ENCODE measurements at places on chromosomes 3 and 15. TPM values are rescaled to one million over a fixed set of nuclear protein-coding genes. Genes with fewer than 3 reads are reported as not detected.

- peaks cover 9% of the 10 kb centered on the region for H3K27me3 ChIP-seq
- no peak overlapping the region for H3K4me3 ChIP-seq
- H3K36me3 ChIP-seq: no peaks in the 10 kb centered on the region
- DNase-seq: no peak
Observed at GRCh38 chr15:93189561-93189960, 100.5 kb upstream of the RGMA start.

GRCh38 chr3:13781417-13781816, 98.5 kb downstream of the WNT7A start:
- DNase-seq: no peak
- peaks cover 4% of the 10 kb centered on the region for H3K27me3 ChIP-seq
- H3K27ac ChIP-seq: no peak overlapping the region
- no peaks in the 10 kb centered on the region for H3K36me3 ChIP-seq
- no peak overlapping the region for H3K4me3 ChIP-seq

- no peak overlapping the region for H3K4me3 ChIP-seq
- H3K36me3 ChIP-seq: no peaks in the 10 kb centered on the region
- peaks cover 4% of the 10 kb centered on the region for H3K27me3 ChIP-seq
- no peaks in the 10 kb centered on the region for H3K4me1 ChIP-seq
- DNase-seq: no peak
- H3K27ac ChIP-seq: no peak overlapping the region
Observed at GRCh38 chr15:69693059-69693458, 240.4 kb downstream of the RPLP1 start.

- H3K27ac ChIP-seq: no peak overlapping the region
- H3K4me1 ChIP-seq: no peaks in the 10 kb centered on the region
- H3K4me3 ChIP-seq: no peak overlapping the region
- H3K27me3 ChIP-seq: no peaks in the 10 kb centered on the region
Observed at GRCh38 chr3:130242850-130243569, 102.5 kb upstream of the COL6A5 start.

GRCh38 chr3:40047406-40047805, 238.0 kb downstream of the MYRIP start:
- no peaks in the 10 kb centered on the region for H3K36me3 ChIP-seq
- no peaks in the 10 kb centered on the region for H3K4me1 ChIP-seq
- no peak overlapping the region for H3K4me3 ChIP-seq
- DNase-seq: no peak
- H3K27me3 ChIP-seq: no peaks in the 10 kb centered on the region
- H3K27ac ChIP-seq: no peak overlapping the region

GRCh38 chr3:133675631-133676335, 14.0 kb upstream of the TOPBP1 start:
- no peaks in the 10 kb centered on the region for H3K36me3 ChIP-seq
- no peaks in the 10 kb centered on the region for H3K4me1 ChIP-seq
- no peak overlapping the region for H3K4me3 ChIP-seq

DNA sequence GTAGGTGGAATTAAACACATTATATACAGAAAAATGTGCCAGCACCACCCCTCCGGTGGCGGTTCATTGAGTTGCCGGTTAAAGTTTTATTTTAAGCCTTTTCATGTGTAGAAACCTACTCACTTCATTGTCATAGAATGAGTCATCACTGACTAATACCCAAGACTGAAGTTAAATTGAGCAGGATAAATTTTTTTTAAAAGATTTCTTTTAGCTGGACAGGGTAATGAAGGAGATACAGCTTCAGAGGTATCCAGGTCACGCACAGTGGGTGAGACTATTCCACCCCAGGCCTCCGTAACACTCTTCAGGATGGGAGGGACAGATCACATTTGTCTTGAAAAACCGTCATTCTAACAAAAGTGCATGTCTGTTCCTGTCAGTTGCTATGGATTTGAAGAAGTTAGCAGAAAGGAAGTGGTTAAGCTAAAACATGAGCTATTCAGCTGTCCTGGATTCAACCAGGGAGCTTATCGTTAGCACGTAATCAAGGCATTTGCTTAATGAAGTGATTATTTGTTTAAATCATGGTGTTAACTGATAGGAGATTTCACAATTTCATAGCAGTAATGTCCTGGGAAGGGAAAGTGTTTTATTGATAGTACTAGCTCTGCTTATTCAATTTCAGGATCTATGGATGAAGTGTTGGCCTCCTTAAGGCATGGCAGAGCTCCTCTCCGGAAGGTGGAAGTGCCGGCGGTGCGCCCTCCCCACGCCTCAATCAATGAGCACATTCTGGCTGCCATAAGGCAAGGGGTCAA, 23.4 kb downstream of the WHAMM start:
- peaks cover 26% of the 10 kb centered on the region for H3K36me3 ChIP-seq
- no peak overlapping the region for H3K27ac ChIP-seq
- peaks cover 16% of the 10 kb centered on the region for H3K4me1 ChIP-seq
- H3K27me3 ChIP-seq: no peaks in the 10 kb centered on the region
- no peak overlapping the region for H3K4me3 ChIP-seq

- H3K27ac ChIP-seq: peak overlapping the region; percentile 91
- H3K4me3 ChIP-seq: peak overlapping the region; percentile 99
- no peak for DNase-seq
- H3K4me1 ChIP-seq: peaks cover 21% of the 10 kb centered on the region
- peaks cover 10% of the 10 kb centered on the region for H3K27me3 ChIP-seq
- peaks cover 27% of the 10 kb centered on the region for H3K36me3 ChIP-seq
Observed at GRCh38 chr3:128051459-128051836, 789 bp upstream of the SEC61A1 start.

GRCh38 chr3:13243586-13243985, 170.4 kb upstream of the IQSEC1 start:
- no peak overlapping the region for H3K4me3 ChIP-seq
- no peaks in the 10 kb centered on the region for H3K27me3 ChIP-seq
- no peaks in the 10 kb centered on the region for H3K4me1 ChIP-seq
- H3K27ac ChIP-seq: no peak overlapping the region
- H3K36me3 ChIP-seq: no peaks in the 10 kb centered on the region
- DNase-seq: no peak

DNA sequence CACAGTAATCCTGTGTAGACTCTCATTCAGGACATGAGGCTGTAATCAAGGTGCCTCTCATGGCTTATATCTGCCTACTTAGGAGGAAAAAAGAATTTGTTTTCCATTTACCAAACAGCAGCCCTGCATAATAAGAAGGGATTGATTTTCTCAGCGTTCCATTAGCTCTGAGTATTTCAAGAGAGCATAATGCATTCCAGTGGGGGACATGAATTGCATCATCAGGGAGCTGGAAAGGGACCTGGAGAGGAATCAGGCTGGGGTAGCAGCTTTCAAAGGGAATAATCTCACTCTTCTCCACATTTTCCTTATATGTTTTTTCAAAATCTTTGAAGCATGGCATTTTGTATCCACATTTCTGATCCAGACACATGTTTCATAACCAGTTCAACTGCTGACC, 150.6 kb upstream of the ANKRD28 start:
- DNase-seq: no peak
- H3K27me3 ChIP-seq: no peaks in the 10 kb centered on the region
- H3K4me3 ChIP-seq: no peak overlapping the region
- no peak overlapping the region for H3K27ac ChIP-seq

DNA sequence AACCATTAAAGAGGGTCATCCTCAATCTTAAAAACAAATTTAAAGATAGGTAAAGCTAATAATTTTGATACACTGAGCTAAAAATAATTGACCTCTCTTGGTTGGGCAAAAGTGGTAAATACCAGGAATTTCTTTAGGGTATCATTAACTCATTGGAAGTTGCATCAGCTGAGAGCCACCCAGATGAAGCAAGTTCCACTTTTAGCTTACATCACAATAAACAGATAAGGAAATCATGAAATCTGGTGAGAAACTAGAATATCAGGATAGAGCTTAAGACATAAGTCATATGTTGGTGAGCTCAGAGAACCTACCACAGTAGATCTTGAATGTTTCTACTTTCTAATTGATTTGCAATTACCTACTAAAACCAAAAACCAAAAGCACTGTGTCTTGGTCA, 97.4 kb upstream of the SLC2A2 start:
- H3K4me3 ChIP-seq: no peak overlapping the region
- H3K4me1 ChIP-seq: no peaks in the 10 kb centered on the region
- no peaks in the 10 kb centered on the region for H3K36me3 ChIP-seq
- no peak overlapping the region for H3K27ac ChIP-seq
- H3K27me3 ChIP-seq: no peaks in the 10 kb centered on the region
- no peak for DNase-seq

DNA sequence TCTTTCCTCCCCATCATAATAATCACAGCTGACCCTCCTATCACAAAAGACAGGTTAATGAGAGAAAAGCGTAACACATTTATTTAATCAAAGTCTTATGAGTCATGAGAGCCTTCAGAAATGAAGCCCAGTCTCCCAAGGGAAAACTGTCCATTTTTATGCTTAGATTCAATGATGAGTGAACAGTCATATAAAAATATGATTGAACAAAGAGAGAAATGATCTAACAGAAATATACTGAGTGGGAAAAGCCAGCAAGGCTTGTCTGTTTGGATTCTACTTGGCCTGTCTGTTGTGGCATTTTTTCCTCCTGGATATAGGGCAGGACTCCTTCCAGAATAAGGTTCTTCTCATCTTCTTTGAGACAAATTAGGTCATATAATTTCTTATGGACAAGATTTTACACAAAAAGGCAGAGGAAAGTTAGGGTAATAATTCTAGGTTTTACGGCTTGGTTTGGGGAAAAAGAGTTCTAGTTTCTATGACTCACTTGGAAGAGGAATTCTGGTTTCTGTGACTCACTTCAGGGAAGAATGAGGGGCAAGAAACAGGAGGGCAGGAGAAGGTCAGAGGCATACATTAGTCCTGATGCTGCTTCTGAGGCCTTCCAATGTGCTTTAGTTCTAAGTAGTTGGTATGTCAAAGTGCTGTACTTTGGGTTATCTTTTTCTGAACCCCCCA, 534.2 kb downstream of the ZIC1 start:
- H3K4me1 ChIP-seq: no peaks in the 10 kb centered on the region
- no peaks in the 10 kb centered on the region for H3K27me3 ChIP-seq
- no peak overlapping the region for H3K4me3 ChIP-seq
- H3K36me3 ChIP-seq: no peaks in the 10 kb centered on the region
- no peak for DNase-seq

DNA sequence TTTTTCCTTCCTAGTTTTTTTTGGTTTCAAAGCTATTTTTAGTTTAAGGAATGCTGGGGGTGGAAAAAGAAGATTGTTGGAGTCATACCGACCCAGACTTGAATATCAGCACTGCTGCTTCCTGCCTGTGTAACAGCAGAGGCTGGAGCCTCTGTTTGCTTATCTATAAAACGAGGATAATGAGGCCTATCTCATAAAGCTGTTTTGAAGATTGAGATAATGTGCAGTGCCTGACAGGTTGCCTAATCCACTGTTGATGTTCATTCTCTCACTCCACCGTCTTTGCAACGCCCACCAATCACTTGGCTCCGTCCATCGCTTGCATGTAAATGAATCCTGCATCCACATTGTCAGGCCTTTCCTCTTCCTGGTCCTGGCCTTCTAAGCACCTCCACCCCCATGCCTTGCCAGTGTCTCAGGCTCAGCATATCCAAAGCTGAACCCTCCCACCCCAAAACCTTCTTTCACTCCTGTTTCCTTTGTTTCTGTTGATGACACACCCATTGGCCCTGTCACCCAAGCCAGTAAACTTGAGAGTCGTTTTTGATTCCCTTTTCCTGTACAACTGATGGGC, 94.9 kb downstream of the MEX3B start:
- H3K4me3 ChIP-seq: no peak overlapping the region
- DNase-seq: no peak
- no peaks in the 10 kb centered on the region for H3K4me1 ChIP-seq
- H3K36me3 ChIP-seq: no peaks in the 10 kb centered on the region

- H3K36me3 ChIP-seq: no peaks in the 10 kb centered on the region
- H3K27me3 ChIP-seq: peaks cover 3% of the 10 kb centered on the region
- DNase-seq: no peak
- no peak overlapping the region for H3K4me3 ChIP-seq
Observed at GRCh38 chr3:97804471-97804870, 17.3 kb upstream of the CRYBG3 start.

- H3K4me3 ChIP-seq: peak overlapping the region; percentile 55
- no peak for DNase-seq
- H3K27ac ChIP-seq: peak overlapping the region; percentile 83
- H3K36me3 ChIP-seq: no peaks in the 10 kb centered on the region
- H3K4me1 ChIP-seq: peaks cover 26% of the 10 kb centered on the region
Observed at GRCh38 chr15:31216215-31216911, 110.3 kb upstream of the KLF13 start.

The PGBD4 gene
- total RNA-seq: 2.3 TPM

The ITIH1 gene
- 0.31 TPM for total RNA-seq

The POLQ gene
- 11.9 TPM for total RNA-seq

The PLA2G4D gene
- total RNA-seq: not detected

The KCNAB1 gene
- not detected for total RNA-seq

The TXNRD3 gene
- 17.2 TPM for total RNA-seq
